ENCODE measurements at places on chromosomes 4 and X. TPM values are rescaled to one million over a fixed set of nuclear protein-coding genes. Genes with fewer than 3 reads are reported as not detected.

- no peak overlapping the region for H3K27ac ChIP-seq
- H3K36me3 ChIP-seq, result no peaks in the 10 kb centered on the region
- no peaks in the 10 kb centered on the region for H3K4me1 ChIP-seq
- no peak overlapping the region for H3K4me3 ChIP-seq
- H3K27me3 ChIP-seq, result no peaks in the 10 kb centered on the region
Measured at GRCh38 chr4:113142351-113142750, 92.9 kb downstream of the ANK2 start.

DNA sequence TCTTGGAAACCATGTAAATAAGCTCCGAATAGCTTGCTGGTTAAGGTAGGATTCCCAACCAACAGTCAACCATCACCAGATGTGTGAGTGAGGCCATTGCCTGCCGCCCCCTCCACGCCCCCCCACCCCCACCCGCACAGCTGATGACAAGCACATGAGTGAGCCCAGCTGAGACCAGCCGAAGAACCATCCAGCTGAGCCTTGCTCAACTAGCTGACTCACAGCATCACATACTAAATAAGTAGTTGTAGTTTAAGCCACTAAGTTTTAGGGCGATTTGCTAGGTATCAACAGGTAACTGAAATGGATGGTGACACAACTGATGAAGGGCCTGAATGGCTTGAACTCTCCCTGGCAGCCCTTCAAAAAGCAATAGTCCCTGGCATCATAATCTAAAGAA, 1.6 kb upstream of the CCDC149 start:
- H3K27me3 ChIP-seq, result no peaks in the 10 kb centered on the region
- no peaks in the 10 kb centered on the region for H3K36me3 ChIP-seq
- DNase-seq, result no peak
- no peak overlapping the region for H3K27ac ChIP-seq
- no peak overlapping the region for H3K4me3 ChIP-seq
- H3K4me1 ChIP-seq, result no peaks in the 10 kb centered on the region

GRCh38 chr4:20787940-20788665, 87.8 kb downstream of the PACRGL start:
- no peaks in the 10 kb centered on the region for H3K27me3 ChIP-seq
- no peaks in the 10 kb centered on the region for H3K4me1 ChIP-seq
- H3K27ac ChIP-seq, result no peak overlapping the region
- no peak for DNase-seq

Gene GNRHR
- not detected for total RNA-seq

GRCh38 chr4:1572010-1572385, 112.1 kb downstream of the FAM53A start:
- H3K4me1 ChIP-seq, result no peaks in the 10 kb centered on the region
- no peak overlapping the region for H3K4me3 ChIP-seq
- no peak for DNase-seq
- H3K27me3 ChIP-seq, result peaks cover 5% of the 10 kb centered on the region

Gene ASB9
- not detected for total RNA-seq

GRCh38 chr4:15168759-15169158, 166.5 kb downstream of the CPEB2 start:
- H3K36me3 ChIP-seq, result no peaks in the 10 kb centered on the region
- no peak overlapping the region for H3K27ac ChIP-seq
- no peak for DNase-seq

DNA sequence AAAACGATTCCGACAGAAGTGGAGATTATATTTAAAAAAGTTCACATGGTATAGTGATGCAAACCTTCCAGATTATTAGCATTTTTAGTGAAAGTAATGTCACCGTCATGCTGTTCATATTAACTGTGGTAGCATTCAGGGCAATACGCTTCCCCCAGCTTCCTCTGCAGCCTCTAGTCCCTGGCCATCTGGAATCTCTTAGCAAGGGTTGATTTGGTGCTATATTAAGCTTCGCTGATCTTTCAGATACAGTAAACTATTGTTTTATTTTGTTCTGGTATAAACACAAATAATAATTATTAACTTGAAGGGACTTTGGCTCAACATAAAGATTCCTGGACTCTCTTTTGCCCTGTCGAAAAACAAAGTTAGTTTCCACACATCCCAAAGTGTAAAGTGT, 1080.5 kb upstream of the TENM3 start:
- H3K4me3 ChIP-seq, result no peak overlapping the region
- no peaks in the 10 kb centered on the region for H3K4me1 ChIP-seq
- no peak overlapping the region for H3K27ac ChIP-seq
- DNase-seq, result no peak
- H3K27me3 ChIP-seq, result no peaks in the 10 kb centered on the region

- DNase-seq, result no peak
- no peaks in the 10 kb centered on the region for H3K36me3 ChIP-seq
- no peaks in the 10 kb centered on the region for H3K27me3 ChIP-seq
Measured at GRCh38 chr4:183438458-183439113, 5.8 kb upstream of the CDKN2AIP start.

DNA sequence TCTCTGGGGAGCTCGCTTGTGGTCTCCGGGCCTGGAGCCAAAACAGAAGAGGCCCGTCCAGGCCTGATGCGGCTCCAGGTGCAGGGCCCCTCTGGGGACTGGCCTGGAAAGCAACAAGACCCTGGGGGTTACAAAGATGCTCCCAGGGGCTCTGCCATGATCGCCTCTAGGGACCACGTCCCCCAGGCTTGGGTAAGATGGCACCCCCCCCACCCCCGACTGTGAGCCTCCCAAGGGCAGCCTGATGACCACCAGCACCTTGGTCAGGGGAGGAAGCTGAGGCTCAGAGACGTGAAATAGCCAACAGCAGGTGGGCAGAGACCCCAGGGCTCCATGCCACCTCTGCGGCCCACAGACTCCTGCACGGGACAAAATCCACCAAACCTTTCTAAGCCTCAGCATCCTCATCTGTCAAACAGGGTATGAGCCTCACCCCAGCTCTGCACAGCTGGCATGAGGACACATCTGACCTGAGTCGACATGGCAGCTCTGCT, 25.4 kb downstream of the C4orf50 start:
- DNase-seq, result no peak
- H3K27ac ChIP-seq, result no peak overlapping the region
- no peak overlapping the region for H3K4me3 ChIP-seq
- no peaks in the 10 kb centered on the region for H3K4me1 ChIP-seq

- no peak for DNase-seq
- no peaks in the 10 kb centered on the region for H3K4me1 ChIP-seq
- H3K36me3 ChIP-seq, result no peaks in the 10 kb centered on the region
- H3K27me3 ChIP-seq, result no peaks in the 10 kb centered on the region
Measured at GRCh38 chr4:73703320-73703719, 37.0 kb upstream of the CXCL8 start.

GRCh38 chr4:140136509-140136908, 17.5 kb downstream of the MAML3 start:
- no peak overlapping the region for H3K4me3 ChIP-seq
- H3K27ac ChIP-seq, result no peak overlapping the region
- DNase-seq, result no peak
- no peaks in the 10 kb centered on the region for H3K4me1 ChIP-seq
- no peaks in the 10 kb centered on the region for H3K27me3 ChIP-seq
- H3K36me3 ChIP-seq, result no peaks in the 10 kb centered on the region

- H3K27ac ChIP-seq, result no peak overlapping the region
- no peaks in the 10 kb centered on the region for H3K36me3 ChIP-seq
- H3K27me3 ChIP-seq, result no peaks in the 10 kb centered on the region
- H3K4me1 ChIP-seq, result no peaks in the 10 kb centered on the region
- DNase-seq, result no peak
Measured at GRCh38 chr4:16100833-16101232, 17.0 kb upstream of the PROM1 start.

Gene GPM6B
- not detected for total RNA-seq
